HT-29 (cell line): ENCODE measurements at places on chromosomes 4 and X.

DNA sequence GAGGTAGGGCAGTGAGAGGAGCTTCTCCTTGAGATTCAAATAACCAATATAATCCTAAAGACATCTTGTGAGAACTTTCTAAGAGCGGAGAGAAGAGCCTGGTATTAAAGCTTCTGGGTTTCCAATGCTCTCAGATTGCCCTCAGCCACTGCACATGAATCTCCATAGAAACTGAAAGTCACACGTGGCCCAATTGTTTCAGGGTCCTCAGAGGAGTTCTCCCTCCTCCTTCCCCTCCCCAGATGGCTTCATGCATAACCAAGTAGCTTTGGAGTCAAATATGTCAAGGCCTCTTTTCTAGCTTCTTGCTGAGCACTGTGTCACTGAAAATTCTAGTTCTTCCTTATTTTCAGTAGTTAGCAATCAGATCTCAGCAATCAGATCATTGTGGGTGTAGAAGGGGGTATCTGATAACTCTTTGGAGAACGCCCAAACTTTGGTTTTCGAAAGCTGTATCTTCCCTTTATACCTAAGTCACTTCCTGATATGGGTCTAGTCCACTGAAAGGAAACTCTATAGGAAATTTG lies 2.2 kb downstream of the BTK start:
- DNase-seq = no peak

GRCh38 chrX:24427747-24428019 lies 37.4 kb upstream of the PDK3 start:
- DNase-seq = no peak

GRCh38 chr4:76354517-76355473 lies 48.3 kb downstream of the STBD1 start:
- DNase-seq = no peak

DNA sequence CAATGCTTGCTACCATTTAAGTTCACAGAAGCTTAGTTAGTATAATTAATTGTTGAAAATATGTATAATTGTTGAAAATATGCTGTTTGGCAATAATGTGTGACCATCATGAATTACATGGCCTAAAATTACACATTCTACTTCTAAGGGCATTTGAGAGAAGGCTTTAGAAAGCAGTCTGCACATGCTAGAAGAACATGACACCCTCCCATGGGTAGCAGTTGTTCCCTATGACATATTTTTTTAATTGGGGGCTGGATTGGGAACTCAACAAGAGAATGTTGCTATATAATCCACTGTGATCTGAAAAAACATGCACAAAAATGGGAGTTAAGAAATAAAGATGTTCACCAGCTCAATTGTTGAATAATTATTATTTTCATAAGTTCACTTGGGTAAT lies 331.4 kb downstream of the ARHGAP24 start:
- no peak for DNase-seq

- no peak for DNase-seq
Measured at GRCh38 chrX:130247996-130248395, 20.7 kb downstream of the ZNF280C start.

GRCh38 chr4:105474099-105474518 lies 247 bp upstream of the PPA2 start:
- no peak for DNase-seq
